Astrocyte (in vitro differentiated cells and primary cell): ENCODE measurements at places on chromosomes 12 and 14.

DNA sequence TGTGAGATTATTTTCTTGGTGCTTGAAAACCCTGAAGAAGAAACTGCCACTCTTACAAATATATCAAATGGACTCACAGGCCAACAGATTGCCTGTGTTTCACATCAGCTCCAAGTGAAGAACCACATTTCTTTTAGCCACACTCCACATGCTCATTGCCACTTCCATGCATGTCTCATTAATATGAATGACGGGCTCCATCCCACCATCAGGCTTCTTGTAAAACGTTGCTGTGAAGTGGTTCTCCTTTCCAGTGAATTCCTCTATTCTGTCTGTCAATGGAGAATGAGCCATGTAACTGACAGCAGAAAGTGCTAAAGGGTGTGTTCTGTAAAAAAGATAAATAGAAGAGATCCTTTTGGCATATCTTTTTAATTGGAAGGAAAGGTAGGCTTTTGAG lies 188.2 kb upstream of the RMST start:
- no peak for DNase-seq

GRCh38 chr12:109033239-109034196 lies 12.7 kb upstream of the SVOP start:
- no peak for DNase-seq

- DNase-seq: no peak
Observed at GRCh38 chr14:71964716-71965115, 32.5 kb downstream of the RGS6 start.

DNA sequence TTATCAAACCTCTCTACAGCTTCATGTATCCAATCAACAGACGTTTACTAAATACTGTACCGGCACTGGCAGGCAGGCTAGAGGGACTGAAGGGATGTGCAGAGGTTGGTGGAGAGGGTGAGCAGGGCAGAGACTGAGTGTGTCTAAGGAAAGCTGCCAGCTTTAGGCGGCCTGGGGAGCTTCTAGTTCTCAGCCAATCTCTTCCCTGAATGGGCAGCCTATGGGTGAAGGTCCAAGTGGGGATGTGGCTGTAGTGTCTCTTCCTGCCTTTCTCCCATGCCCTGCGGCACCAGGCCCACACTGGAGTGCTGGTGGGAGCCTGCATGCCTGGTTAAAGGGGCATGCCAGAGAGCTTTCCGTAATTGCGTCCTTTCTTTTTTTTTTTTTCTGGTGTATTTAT lies 239.8 kb downstream of the CACNA1C start:
- DNase-seq: no peak

- DNase-seq: no peak
Observed at GRCh38 chr12:71504476-71504875, 64.9 kb downstream of the LGR5 start.

DNA sequence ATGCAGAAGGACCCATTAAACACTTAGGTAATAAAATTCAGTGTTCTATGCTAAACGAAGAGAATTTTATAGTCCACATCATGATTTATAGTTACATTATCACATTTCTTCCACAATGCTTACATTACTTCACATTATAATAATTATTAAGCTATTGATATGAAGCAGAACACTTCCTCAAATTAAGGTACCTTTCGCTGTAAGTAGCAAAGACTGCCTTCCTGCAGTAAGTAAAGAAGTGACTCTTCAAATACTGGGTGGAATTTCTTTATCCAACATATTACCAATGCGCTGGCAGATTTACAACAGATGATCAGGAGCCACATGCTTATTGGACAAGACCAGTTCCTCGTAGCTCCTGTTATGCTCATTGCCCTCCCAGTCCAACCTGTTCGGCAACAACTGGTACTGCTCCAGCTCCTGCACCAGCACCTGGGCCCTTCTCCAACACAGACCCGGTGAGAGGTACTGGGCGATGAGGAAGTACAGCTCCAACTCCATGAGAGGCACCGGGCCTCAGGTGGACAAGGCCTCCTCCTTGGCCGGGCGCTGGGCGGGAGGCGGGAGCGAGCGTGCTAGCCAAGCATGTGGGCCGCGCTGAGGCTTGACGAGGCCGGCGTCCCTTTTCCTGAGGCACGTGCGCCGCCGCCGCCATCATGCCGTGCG lies 210.7 kb upstream of the ATP2B1 start:
- DNase-seq: no peak

DNA sequence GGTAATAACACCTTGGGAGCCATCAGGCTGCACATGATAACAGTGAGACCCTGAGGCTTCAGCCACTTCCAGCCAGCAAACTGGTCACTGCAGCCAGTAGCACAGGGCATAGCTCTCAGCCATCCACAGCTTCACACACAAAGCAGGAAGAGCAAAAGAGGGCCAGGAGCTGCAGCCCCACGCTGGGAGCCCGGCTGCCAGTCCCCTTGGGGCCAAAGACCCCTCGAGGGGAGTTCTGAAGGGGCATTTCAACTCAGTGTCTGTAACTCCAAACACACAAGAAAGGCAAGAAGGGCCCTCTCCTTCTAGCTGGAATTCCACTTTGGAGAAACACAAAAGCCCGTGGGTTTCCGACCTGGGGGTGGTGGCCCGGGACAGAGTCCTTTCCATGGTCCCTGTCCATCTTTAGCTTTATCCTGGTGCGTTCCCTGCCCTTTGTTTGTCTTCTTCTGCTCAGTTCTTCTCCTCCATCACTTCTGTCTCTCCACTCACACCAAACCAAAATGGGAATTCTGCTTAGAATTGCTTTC lies 151.8 kb upstream of the FKBP4 start:
- DNase-seq: no peak

DNA sequence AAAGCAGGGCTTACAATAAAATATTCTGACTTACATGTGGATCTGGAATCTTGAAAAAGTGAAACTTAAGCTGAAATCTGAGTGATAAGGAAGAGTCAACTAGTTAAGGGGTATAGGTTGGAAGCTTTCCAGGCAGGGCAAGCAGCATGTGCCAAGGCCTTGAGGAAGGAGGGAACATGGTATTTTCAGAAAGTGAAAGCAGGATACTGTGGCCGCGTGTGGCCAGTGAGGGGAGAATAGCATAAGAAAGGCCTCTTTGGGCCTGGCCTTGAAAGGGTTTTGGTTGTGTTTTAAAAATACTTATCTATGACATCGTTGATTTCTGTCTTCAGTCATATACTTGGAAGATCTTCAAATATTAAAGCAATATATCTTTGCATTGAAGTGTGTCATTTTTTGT lies 213.4 kb downstream of the AKAP6 start:
- no peak for DNase-seq

- peak; percentile 77 for DNase-seq
Observed at GRCh38 chr12:115223322-115223721, 539.3 kb upstream of the TBX3 start.

GRCh38 chr14:91415794-91416743 lies 1.6 kb downstream of the CCDC88C start:
- DNase-seq: no peak

DNA sequence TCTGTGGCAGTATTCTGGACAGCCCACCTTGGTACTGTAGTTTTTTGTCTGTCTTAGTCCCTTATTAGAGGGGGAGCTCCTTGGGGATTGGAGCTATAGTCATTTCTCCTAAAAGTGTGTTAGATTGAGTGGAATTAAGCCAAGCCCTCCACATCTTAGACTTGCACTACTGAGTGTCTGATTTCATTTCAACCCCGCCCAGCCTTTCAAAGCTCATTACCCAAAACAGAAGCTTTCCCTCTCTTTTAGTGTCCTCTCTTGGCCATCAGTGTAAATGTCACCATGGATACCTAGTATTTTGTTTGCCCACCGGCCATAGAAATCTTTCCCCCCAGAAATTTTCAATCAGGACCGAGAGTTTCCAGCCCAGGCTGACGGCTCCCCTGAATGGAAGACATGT lies 74.5 kb downstream of the LRRC74A start:
- DNase-seq: no peak

DNA sequence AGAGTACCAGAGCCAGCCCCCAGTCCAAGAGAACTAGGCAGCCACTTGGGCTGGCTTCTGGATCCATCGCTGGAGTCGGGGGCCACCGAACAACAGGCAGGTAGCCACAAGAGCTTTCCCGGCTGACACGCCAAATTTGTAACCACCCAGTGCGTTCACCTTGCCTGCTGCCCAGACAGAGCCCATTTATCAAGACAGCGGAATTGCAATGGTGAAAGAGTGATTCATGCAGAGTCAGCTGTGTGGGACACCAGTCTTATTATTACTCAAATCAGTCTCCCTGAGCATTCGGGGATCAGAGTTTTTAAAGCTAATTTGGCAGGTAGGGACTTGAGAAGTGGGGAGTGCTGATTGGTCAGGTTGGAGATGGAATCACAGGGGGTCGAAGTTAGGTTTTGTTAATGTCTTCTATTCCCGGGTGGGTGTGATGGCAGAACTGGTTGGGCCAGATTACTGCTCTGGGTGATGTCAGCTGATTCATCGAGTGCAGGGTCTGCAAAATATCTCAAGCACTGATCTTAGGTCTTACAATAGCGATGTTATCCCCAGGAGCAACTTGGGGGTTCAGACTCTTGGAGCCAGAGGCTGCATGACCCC lies 64.3 kb downstream of the PDE6H start:
- no peak for DNase-seq

- no peak for DNase-seq
Observed at GRCh38 chr14:72756967-72757366, 136.9 kb downstream of the DPF3 start.

DNA sequence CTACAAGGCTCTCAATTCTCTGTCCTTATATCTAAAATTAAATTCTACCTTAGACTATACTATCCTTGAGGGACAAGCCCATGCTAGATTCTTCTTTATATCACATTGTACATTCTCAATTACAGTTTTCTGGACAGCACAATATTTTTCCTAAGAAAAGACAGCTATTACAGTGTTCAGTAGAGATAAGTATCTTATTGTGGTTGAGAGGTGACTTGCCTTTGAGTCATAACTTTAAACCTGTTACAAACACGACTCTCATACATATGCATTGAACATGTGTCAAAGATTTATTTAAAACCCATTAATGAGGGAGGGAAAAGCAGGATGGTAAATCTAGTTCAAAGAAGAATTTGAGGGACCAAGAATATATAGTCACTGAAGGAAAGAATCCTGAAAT lies 61.1 kb downstream of the TPH2 start:
- DNase-seq: peak; percentile 16

- peak; percentile 13 for DNase-seq
Observed at GRCh38 chr12:13154027-13154538, 42.4 kb upstream of the EMP1 start.

DNA sequence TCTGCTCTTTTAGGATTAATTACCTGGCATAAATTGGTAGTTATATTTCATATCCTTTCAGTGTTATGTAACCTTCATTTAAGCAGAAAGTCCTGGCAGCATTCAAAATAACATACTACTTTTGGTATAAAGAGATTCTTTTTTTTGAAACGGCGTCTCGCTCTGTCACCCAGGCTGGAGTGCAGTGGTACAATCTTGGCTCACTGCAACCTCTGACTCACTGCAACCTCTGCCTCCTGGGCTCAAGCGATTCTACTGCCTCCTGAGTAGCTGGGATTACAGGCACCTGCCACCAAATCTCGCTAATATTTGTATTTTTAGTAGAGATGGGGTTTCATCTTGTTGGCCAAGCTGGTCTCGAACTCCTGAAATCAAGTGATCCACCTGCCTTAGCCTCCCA lies 9.2 kb downstream of the KTN1 start:
- DNase-seq: no peak

- no peak for DNase-seq
Observed at GRCh38 chr12:100391856-100392255, 35.0 kb downstream of the SLC17A8 start.

GRCh38 chr12:111981987-111982386 lies 31.0 kb downstream of the TMEM116 start:
- no peak for DNase-seq

- no peak for DNase-seq
Observed at GRCh38 chr12:63138488-63138887, 12.5 kb downstream of the AVPR1A start.

DNA sequence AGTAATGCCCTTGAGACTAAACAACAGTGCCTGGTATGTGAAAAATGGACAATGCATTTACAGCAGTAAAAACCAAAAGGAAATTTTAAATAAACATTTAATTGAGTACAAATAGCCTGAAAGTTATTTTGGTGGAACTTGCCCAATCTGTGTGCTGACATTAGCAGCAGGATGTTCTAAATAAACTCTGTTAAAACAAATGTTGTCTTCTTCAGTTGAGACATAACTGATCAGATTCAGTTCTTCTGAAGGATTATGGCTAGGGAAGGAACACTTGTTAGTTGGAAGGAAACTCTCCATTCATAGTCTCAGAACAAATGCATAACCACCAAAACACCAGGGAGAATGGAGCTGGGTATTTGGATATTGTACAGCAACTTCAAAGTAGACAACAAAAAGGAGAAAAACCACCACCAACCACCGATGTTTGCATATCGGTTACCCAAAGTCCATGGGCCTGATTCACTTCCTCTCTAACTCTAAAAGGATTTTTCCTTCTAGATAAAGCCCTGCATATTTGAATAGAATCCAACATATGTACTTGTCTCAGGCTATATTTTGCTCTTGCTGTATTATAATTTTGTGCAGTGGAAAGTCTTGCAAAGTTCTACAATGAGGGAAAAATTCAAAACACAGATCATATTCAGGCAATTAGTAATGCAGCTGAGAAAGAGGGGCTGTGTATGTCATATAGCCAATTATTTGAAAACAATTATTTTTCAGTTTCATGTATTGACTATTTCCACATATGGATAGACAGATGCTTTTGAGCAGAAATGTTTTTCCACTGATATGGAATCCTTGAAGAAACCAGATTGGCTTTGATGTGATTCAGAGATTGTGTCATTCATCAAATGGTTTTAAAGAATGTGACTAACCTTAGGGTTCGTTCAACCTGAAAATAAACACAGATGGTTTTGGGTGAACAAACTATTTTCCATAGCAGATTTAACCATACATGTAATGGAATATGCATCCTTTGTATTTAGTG lies 152.2 kb upstream of the BMP4 start:
- peak; percentile 98 for DNase-seq

DNA sequence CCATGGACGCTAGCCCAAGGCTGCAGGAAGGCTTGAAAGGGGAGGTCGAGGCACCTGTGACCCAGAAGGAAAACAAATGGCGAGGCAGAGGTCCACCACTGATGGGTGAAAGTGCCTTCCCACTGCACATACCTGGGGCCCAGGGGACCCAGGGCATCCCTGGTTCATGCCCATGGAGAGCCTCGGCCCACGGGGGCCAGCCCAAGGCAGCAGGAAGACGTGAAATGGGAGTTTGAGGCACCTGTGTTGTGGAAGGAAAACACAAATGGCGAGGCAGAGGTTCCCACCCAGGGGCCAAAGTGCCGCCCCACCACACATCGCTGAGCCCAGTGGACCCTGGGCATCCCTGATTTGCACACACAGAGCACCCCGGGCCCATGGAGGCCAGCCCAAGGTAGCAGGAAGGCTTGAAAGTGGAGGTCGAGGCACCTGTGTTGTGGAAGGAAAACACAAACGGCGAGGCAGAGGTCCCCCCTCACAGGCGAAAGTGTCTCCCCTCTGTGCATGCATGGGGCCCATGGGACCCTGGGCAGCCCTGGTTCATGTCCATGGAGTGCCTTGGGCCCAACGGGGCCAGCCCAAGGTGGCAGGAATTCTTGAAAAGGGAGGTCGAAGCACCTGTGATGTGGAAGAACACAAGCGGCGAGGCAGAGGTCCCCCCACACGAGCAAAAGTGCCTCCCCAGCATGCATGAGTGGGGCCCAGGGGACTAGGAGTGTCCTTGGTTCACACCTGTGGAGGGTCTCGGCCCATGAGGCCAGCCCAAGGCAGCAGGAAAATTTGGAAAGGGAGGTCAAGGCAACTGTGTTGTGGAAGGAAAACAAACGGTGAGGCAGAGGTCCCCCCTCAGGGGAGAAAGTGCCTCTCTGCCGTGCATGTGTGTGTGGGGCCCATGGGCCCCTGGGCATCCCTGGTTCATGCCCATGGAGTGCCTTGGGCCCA lies 383.3 kb downstream of the ALG10 start:
- DNase-seq: no peak

GRCh38 chr12:77724367-77724957 lies 106.2 kb upstream of the NAV3 start:
- DNase-seq: peak; percentile 37
